ENCODE measurements at places on chromosomes 5 and 9. TPM values are rescaled to one million over a fixed set of nuclear protein-coding genes. Genes with fewer than 3 reads are reported as not detected.

Gene PRR16
- 10.5 TPM for total RNA-seq

Gene FOXD4
- 0.27 TPM for total RNA-seq

Gene LAMC3
- total RNA-seq, result 0.39 TPM

Gene SPOUT1
- 32.8 TPM for total RNA-seq

Gene C9orf153
- total RNA-seq, result 1.3 TPM

Gene SLC1A3
- 23.5 TPM for total RNA-seq

Gene SEMA4D
- total RNA-seq, result 26.2 TPM

Gene SPINK5
- 0.42 TPM for total RNA-seq

Gene PCDHA2
- total RNA-seq, result 0.13 TPM

Gene NREP
- 33.7 TPM for total RNA-seq

Gene MAMDC2
- 5.9 TPM for total RNA-seq

Gene CAMK2A
- total RNA-seq, result 0.15 TPM

Gene CTXN3
- not detected for total RNA-seq

Gene RORB
- total RNA-seq, result 1.2 TPM

Gene IL13
- not detected for total RNA-seq

Gene CYSRT1
- total RNA-seq, result not detected

Gene PAIP2
- 82.1 TPM for total RNA-seq

Gene ANXA6
- total RNA-seq, result 284 TPM

Gene FAM169A
- 2.2 TPM for total RNA-seq

Gene MYMK
- not detected for total RNA-seq

Gene AGXT2
- not detected for total RNA-seq

Gene ALDOB
- total RNA-seq, result not detected

Gene ECM2
- total RNA-seq, result 65.6 TPM

Gene SMIM27
- total RNA-seq, result 6.7 TPM
